ENCODE measurements at places on chromosomes 3 and 15.

- no peak for DNase-seq
Measured at GRCh38 chr15:77251662-77252061, 168.2 kb downstream of the PEAK1 start.

GRCh38 chr3:48267782-48268181, 26.9 kb downstream of the ZNF589 start:
- no peak for DNase-seq

- DNase-seq = no peak
Measured at GRCh38 chr15:80070840-80071239, 11.4 kb downstream of the ZFAND6 start.

- no peak for DNase-seq
Measured at GRCh38 chr15:48536681-48537091, 108.8 kb downstream of the FBN1 start.

- DNase-seq = no peak
Measured at GRCh38 chr3:147713234-147714133, 304.3 kb downstream of the ZIC1 start.

- no peak for DNase-seq
Measured at GRCh38 chr3:66615643-66616301, 115.0 kb upstream of the LRIG1 start.

DNA sequence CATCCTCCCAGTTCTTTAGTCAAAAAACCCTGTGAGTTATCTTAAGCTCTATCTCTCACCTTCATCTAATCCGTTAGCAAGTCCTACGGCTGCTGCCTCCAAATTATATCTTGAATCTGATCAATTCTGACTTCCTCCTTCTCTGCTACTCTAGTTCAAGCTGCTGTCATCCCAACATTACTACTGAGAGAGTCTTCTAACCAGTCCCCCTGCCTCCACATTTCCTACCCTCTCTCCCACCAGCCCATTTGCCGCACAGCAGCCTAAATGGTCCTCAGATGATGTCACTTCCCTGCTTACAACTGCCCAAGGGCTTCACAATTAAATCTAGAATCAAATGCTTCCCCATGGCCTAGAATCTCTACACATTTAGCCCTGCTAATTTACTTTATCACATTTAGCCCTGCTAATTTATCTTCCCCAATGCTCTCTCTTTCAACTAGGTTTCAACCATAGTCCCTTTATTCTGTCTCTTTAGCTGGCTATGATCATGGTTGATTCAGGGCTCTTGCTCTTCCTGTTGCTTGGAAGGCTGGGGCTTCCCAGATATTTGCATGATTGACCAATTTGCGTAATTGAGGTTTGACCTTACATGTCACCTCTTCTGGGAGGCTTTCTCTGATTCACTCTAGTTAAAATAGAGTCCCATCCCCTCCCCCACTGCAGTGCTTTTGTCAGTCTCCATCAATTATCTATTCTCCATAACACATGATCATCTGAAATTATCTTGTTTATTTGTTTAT, 11.0 kb upstream of the ARL14 start:
- no peak for DNase-seq

- DNase-seq = no peak
Measured at GRCh38 chr3:129575233-129575996, 31.1 kb downstream of the PLXND1 start.

DNA sequence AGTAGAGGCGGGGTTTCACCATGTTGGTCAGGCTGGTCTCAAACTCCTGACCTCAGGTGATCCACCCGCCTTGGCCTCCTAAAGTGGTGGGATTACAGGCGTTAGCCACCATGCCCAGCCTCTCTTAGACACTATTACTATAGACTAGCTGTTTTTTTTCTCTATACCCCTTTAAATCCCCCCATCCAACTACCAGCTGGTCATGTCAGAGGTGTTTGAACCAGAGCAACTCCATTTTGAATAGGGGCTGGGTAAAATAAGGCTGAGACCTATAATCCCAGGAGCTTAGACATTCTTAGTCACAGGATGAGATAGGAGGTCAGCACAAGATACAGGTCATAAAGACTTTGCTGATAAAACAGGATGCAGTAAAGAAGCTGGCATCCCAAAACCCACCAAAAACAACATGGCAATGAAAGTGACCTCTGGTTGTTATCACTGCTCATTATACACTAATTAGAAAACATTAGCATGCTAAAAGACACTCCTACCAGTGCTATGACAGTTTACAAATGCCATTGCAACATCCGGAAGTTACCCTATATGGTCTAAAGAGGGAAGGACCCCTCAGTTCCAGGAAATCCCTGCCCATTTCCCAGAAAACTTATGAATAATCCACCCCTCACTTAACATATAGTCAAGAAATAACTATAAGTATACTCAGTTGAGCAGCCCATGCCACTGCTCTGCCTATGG, 57.8 kb upstream of the GPD1L start:
- DNase-seq = no peak

DNA sequence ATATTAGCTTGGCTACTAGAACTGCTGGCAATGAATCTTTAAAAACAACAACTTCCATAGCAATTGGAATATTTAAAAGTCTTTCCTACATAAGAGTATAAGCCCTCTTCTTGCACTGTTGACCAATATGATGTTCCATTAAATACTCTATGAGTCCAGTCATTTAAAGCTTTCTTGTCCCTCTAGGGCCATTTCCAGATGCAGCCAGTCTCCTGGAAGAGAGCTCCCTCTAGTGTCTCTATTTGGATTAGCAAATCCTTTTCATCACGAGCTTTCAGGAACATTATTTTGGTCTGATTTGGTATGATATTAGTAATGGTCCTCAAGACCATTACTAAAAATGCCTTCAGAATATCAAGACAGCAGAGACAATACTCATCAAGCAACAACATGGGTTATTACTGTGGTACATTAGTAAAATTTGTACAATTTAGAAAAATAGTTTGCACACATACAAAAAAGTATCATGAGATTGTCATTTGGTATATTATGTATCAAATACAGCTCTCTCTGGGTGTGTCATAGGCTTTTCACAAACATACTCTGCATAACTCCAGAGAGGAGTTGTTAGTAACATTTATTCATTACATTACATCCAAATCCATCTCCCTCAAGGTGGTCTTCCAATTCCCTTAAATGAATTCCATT, 101.3 kb downstream of the DPH6 start:
- DNase-seq = no peak

DNA sequence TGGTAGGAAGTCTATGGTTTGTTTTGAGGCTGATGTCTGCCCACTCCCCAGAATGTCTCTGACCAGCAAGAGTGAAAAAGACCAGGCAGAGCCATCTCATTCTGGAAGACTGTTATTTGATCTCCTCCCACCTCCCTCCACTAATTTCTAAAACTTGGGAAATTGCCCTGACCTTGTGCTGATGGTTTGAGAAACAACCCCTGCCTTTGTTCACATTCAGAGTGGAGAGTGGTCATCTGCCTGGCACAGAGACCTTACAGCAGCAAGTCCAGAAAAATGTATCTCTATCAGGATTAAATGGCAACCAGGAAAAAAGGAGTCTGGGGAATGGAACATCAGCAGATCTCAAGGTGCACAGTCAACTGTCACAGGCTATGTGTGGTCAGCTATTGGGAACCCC, 25.7 kb downstream of the SPATA12 start:
- no peak for DNase-seq

DNA sequence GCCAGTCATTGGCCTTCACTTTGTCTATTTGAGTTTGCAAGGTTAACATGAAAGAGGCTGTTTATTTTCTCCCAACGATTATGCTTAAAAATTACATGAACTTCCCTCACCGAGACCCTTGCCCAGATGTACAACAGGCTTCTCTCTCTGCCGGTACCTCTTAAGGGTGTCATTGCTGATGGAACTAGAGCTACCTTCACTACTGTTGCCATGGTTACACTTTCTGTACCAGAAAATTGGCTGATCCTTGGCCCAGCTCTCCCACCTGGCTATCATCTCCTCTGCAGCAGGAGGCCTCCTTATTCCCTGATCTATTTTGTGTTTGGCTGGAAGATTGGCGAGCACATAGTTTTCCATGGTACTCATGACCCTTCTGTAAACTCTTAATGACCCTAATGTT, 24.0 kb upstream of the LIPC start:
- DNase-seq = no peak

- no peak for DNase-seq
Measured at GRCh38 chr3:170766823-170767575, 103.0 kb downstream of the RPL22L1 start.

DNA sequence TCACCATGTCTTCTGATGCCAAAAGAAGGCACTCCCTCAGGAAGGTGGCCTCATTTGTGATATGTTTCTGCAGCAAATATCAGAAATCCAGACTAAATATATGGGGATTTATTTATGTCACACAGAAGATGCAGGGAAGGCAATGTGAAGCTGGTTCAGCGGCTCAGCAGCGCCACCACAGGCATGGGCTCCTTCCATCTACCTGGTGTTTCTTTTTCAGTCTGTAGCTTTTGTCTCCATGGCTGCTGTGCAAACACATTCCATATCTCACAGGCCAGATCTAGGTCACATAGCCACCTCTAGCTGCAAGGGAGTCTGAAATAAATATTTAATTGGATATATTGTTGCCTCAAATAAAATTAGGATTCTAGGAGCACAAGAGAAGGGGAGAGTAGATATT, 502.1 kb upstream of the IL12A start:
- DNase-seq = no peak

DNA sequence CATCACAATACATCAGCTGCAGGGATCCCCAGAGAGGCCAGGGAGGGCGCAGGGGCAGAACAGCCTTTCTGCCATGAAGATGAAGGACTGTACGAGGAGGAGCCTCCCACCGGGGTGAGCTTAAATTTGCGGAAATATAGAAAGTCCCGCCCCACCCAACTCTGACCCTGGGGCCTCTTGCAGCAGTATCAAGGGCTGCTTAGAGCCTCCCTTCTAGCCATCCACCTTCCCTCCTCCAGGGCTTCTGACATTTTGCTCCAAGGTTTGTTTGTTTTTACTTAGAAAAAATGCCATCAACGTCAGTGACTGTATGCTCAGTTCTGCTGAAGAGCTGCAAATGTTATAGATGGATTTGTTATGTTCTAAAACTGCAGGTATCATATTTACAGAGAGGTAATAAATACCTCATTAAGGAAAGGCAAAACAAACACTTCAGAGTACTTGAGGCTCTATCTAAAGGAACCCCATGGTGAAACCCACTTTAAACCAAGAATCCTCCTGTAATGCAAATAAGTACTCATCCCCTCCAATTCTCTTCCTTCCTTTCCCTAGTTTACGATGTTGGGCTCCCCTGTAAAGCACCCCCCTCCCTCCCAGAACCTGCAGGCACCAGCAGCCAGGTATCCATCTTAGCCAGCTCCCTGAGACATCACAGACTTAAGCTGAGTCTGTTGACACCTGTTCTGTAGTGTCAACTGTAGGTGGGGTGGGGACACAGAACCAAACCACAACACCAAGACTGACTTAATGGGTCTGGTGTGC, 30.5 kb downstream of the RFTN1 start:
- no peak for DNase-seq

- DNase-seq = no peak
Measured at GRCh38 chr3:54573858-54574257, 354.0 kb downstream of the LRTM1 start.

- DNase-seq = no peak
Measured at GRCh38 chr3:159416856-159417255, 571.8 kb upstream of the IL12A start.

DNA sequence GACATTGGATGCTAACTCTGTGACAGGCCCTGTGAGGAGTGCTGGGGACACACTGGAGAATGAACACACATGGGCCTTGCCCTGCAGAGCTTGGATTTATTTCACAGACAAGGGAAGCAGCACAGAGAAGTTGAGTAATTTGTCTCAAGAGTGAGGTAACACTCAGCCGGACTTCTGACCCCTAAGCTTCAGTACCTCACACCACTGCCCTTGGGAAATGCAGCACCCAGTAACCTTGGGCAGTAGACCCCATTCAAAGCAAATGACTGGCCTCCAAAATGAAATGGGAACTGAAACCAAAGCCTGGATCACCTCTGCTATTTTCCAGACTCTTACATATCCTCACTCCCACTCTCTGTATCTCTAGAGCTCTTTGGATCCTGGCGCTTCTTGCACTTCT, 37.3 kb downstream of the RFT1 start:
- no peak for DNase-seq

- DNase-seq = no peak
Measured at GRCh38 chr15:36400936-36401585, 178.4 kb upstream of the CDIN1 start.

- no peak for DNase-seq
Measured at GRCh38 chr3:176651622-176652021, 545.7 kb downstream of the TBL1XR1 start.

DNA sequence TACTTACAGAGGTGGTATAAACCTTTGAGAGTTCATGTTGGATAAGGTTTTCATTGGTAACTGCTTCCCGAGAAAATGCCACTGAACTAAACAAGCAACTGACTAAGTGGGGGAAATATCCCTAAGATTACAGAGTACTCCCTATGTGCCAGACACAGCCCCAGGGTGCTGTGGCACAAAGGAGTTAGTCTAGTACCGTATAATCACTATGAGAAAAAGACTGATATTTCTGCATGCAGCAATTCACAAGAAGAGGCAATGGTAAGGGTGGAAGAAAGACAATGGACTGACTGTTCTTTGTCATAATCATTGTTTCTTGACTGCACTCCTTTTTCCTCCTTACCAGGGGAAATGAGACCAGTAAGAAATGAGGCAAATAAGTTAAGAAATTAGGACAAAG, 20.0 kb upstream of the SLC25A26 start:
- DNase-seq = no peak

All from stimulated activated CD4-positive, alpha-beta T cell treated with anti-CD3 and anti-CD28 coated beads, Interleukin-1b, Interleukin-23, amount 100 ng/mL, for 1 hour (primary cell).